WERI-Rb-1 (cell line): ENCODE measurements at places on chromosomes 12 and 14.

DNA sequence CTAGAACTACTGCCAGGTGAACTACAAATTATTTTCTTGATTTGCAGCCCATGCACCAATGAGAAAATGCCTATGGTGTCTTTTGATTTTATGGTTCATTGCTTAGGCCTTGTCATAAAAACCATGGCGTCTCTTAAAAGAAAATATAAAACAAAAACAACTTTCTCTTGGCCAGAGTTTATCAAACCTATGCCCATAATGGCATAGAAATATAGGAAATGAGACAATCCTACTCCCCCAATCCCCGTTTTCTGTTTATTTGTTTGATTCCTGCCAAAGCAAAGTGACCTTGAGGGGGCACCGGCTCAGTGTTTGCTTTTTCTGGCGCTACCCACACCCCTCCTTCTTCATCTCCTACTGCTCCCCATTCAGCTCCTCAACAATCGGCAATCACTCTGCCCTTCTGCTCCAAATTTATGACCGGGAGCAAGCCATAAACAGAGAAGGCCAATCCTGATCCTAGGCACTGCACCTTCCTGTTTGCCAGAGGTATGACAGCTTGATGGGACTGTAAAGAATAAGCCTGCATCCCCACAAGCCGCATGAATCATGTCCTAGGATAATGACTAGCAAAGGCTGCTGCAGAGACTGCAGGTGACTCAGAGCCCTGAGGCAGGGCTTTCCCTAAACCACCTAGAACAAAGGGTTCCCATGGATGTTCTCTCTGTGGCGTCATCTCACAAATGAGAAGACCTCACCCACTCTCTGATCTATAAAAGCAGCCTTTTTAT, 874.9 kb downstream of the NRXN3 start:
- no peak for DNase-seq

DNA sequence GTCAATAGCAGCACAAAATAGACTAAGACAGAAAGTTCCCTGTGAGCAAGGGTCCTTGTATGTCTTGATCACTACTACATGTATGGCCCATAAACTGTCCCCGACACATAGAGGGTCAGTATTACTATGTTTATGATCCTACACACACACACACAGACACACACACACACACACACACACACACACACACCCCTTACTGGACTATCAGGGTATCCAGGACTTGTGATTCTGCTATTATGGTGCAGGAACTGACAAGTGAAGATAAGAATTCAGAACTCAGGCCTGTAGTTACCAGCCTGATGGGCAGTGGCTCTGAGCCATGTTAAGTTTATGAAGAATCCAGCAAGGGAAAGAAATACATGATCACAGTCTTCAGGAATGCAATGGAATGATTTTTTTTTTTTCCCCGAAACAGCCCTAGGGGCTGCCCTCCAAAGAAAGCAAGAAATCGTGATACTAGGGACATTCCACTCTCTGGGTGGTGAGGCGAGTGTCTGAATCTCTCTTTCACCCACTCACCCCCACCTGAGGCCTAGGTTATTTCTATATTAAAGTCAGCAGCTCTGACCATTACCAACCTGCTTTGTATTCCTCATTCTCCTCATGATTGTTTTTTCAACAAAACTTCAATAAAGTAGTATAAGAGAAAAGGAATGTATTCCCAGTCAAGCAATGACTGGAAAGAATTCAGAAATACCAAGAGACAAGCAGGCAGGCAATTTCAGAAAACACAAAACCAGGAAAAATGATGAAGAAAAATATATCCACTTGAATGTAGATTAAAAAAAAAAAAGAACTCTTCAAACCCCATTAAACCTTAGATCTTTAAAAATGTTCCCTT, 105.8 kb downstream of the AVPR1A start:
- no peak for DNase-seq

GRCh38 chr14:80446356-80446755, 235.1 kb upstream of the DIO2 start:
- no peak for DNase-seq

DNA sequence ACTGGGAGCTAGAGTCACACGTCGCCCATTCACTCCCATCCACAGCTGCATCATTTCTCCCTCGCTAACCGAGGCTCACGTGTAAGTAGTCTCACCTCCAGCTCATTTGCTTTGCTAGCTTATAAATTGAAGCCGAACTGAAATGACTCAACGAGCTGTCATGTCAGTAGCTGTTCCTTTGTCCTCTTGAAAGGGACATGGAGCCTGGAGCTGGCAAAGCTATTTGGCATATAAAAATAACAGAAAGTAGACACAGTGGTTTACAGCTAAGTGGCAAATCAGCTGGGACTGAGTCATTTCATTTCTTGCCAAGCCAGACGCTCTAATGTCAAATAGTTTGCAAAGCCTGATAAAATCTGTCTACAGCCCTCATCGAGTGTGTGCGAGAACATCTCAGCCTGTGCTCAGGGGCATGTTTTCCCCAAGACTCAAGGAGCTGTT, 114.4 kb upstream of the TMEM233 start:
- no peak for DNase-seq

DNA sequence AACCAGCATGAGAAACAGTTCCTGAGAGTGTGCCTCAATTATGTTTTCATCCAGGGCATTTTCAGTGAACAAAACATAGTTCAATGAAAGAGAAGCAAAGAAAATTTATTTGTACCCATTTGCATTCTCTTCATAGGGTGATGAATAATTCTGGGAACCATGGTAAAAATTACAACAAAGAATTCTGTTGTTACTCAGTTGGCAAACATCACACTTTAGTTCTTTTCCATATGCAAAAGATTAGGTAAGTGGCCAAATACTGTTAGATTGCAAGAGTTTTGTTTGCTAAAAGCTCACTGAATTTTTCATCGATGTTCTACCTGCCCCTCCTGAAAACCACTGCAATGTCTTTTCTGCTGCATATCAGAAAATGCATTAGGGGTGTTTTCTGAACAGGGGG, 132.4 kb upstream of the RGS6 start:
- DNase-seq = no peak

GRCh38 chr12:62522984-62523383, 56.4 kb downstream of the MON2 start:
- DNase-seq = no peak

DNA sequence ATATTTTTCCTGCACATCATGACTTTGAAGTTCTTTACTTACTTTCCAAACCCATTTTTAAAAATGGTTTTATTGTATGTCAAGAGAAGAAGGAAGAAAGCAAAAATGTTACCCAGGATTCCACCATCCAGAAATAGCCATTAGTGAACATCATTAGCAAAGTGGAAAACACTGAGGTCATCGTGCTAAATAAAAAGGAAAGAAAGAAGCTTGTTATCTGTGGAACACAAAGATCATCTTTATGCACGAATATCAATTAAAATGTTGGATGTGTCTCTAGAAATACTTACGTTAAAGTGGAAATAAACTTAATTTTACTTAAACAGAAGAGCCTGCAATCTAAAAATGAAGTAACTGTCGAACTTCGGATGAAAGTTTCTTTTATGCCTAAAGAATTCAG, 27.3 kb downstream of the SFSWAP start:
- DNase-seq = no peak
